ENCODE measurements at places on chromosomes 7 and 10.
A peak's percentile ranks its signal among the peaks of the same experiment; 100 is the strongest.

GRCh38 chr7:104550362-104550761 lies 222.0 kb downstream of the LHFPL3 start:
- DNase-seq, result no peak

DNA sequence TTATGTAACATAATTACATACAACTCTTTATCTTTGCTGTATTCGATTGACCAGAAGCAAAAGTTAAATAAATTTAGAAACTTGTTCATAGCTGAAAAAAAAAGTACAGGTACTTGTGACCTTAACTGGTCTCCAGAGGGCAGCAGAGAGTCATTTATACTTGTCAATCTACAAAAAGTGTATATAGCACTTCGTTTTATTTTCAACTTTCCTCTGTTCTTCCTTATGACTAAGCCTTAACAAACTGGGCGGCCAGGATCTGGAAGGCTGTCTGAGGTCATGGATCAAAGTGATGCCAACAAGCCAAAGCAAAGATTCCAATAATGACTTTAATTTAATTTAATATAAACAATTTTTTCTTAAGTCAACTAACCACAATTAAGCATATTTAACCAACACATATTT lies 29.8 kb downstream of the C10orf67 start:
- peak; percentile 33 for DNase-seq

- DNase-seq, result no peak
Observed at GRCh38 chr7:3289996-3290395, 11.1 kb upstream of the SDK1 start.

DNA sequence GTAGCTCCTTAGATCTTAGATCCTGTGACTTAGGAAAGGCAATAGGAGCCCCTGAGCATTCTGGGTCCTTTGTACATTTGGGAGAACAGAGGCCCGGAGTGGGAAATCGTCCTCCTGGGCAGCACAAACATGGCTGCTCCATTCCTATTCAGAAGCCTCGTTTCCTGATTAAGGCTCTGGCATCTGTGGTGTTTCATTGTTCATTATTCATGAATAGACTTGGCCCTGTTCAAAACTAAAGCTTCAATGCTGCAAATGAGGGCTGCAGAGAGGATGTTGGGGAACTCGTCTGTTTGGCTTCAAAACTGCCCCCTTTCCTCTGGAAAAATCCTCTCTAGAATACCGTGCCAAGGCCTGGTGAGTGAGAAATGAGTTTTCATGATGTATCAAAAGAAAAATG lies 3.4 kb upstream of the HTRA1 start:
- no peak for DNase-seq

GRCh38 chr10:72540193-72540807 lies 85.6 kb downstream of the MICU1 start:
- DNase-seq, result no peak

DNA sequence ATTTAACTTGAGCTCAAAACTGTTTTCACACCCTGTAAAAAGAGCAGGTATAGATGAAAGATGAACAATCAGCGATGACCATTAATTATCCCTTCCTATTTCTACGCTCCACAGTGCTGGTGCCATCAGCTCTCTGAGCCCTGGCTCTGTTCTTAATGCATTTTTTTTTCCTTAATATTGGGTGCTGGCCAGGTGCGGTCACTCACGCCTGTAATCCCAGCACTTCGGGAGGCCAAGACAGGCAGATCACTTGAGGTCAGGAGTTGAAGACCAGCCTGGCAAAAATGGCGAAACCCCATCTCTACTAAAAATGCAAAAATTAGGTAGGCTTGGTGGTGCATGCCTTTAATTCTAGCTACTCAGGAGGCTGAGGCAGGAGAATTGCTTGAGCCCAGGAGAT lies 4.2 kb downstream of the STEAP4 start:
- no peak for DNase-seq

GRCh38 chr7:120344276-120344675 lies 71.3 kb downstream of the KCND2 start:
- no peak for DNase-seq

- DNase-seq, result no peak
Observed at GRCh38 chr10:28397229-28397628, 94.4 kb upstream of the MPP7 start.

DNA sequence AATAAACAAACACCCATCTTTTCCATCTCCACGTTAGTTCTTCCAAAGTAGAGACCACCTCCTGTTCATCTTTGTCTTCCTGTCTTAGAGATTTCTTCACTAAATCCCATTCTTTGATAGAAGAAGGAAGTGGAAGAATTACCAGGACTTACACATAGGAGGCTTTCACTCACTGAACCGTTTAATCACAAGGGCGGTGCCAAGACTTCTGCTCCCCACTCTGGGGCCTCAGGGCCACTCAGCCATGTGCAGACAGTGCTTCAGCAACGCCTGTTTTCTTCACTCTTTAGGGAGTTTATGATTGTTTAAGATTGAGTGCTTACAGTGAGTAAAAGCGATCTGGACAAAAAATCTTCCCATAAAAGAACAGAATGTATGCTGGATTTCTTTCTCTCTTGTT lies 63.9 kb upstream of the SORCS3 start:
- no peak for DNase-seq

DNA sequence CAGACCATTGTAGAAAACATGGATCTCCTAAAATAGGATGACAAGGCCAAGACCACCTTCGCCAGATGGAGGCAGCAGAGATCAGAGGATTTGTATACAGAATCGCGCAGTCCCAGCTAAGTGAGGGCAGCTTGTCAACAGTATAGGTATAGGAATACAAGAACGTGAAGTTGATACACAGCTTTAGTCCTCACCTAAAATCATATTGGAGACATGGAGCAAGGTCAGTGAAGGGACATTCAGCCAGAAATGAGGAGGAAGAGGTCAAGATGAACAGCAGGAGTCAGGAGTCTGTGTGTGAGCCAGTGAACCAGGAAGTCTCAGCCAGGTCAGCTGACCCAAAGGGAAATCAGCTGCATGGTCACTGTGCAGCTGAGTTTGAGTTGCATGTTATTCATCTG lies 263.4 kb upstream of the PRKCQ start:
- no peak for DNase-seq

DNA sequence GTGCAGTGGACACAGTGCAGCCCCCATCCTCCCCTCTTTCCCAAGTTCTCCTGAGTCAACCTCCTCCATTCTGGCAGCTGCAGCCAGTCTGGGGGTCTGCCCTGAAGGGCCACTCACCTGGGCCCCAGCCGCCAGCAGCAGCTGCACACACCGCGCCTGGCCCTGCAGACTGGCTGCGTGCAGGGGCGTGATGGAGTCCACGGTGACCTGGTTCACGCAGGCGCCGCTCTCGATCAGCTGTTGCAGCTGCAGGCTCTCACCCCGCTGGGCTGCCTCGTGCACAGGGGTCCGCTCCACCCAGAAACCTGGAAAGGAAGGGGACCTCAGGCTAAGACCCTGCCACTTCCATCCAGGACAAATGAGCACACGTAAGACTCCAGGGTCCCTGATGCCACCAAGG lies 13.6 kb downstream of the ASB13 start:
- DNase-seq, result no peak

- DNase-seq, result no peak
Observed at GRCh38 chr7:113809581-113809980, 109.2 kb downstream of the PPP1R3A start.

DNA sequence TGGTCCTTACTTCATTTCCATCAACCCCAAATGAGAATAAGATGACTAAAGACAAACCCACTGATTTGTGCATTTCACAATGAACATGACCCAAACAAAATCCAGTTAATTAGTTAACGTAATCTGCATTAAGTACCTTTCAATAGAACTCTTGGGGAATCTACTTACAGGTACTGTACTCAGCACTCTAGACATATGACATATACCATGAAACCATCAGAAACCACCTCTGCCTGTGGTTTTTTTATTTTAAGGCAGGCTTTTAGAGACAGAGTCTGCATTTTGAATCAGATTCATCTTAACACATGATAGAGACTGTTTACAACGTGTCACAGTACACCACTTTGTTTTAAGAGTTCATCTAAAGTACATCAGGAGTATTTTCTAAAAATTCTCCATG lies 168.4 kb downstream of the BTAF1 start:
- DNase-seq, result no peak

DNA sequence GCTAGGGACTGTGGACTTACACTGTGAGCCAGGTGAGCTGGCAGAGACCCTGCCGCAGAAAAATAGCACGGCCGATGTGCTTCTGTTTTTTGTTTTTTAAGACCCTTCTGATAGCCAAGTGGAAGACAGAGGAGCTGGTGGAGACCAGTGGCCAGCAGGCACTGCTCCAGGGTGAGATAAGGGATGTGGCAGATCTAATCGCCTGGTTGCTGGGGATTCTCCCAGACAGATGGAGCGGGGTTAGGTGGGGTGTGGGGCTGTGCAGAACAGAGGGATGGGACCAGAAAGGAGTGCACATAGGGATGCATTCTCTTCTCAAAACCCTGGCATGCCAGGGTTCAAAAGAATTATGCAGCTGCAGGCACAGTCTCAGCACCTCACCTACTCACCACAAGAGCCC lies 82.2 kb downstream of the VOPP1 start:
- DNase-seq, result no peak

- no peak for DNase-seq
Observed at GRCh38 chr10:133117036-133117687, 29.4 kb downstream of the ADGRA1 start.

GRCh38 chr7:1359681-1360485 lies 99.4 kb downstream of the MICALL2 start:
- DNase-seq, result no peak

- DNase-seq, result peak; percentile 39
Observed at GRCh38 chr10:72086466-72087391, 1.6 kb downstream of the SPOCK2 start.

DNA sequence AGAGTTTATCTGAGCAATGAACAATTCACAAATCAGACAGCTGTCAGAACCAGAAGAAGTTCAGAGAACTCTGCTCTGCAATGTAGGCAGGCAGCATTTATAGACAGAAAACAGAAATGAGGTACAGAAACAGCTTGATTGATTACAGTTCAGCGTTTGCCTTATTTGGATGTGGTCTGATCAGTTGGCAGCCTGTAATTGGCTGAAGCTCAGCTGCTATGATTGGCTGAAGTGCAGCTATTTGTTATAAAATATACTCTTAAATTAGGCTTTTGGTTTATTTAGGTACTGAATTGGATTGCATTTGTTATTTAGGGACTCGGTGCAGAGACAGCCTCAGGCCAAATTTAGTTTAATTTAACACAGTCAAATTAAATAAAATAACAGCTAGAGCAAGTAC lies 85.8 kb upstream of the JAZF1 start:
- DNase-seq, result no peak

- DNase-seq, result no peak
Observed at GRCh38 chr7:56474271-56474670, 358.1 kb upstream of the NUPR2 start.

DNA sequence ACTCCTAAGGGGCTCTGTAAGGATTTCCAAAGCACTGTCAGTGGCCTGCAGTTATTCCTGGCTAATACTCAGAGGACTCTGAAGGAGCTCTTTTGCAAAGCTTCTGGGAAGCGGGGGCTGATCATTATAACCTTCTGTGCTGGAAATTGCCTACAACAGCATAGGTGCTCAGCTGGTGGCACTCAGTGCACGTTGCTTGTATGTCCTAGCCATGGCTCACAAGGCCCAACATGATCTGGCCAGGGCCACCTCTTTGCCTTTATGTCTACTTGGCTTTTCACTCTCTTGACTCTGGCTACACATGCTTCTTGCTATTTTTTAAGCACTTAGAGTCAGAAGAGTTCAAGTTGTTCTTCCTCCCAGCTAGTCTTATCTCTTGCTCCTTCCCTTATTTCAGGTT lies 17.5 kb downstream of the LAMB4 start:
- DNase-seq, result no peak

DNA sequence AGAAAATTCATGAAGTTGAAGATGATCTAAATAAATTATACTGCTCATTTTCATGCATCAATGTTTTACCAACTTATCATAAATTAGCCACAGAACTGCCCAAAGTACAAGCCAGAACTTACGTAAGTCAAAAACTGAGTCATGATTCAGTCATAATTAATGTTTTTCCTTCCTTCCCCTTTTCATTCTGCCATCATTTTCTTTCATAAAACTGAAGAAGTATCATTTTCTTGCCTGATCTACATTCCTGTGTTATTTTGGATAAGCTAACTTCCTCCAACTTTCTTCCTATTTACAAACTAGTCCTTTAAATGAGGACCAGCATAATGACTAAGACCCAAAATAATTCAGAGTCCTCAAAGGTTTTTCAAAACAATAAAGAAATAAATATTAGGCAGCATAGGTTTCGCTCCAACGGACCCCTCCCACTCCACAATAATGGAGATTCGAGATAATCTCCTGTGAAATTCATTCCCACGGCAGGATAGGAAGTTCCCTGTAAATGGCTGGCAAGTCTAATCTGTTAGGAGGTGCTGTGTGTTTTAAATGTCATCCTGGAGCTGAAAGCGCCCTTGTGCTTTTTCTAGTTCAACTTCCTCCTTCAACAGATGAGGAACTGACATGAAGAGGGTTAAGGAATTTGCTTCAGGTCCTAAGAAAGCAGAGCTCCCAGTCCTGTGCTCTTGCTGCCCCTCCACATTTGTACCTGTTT lies 218.9 kb downstream of the DOCK4 start:
- no peak for DNase-seq

DNA sequence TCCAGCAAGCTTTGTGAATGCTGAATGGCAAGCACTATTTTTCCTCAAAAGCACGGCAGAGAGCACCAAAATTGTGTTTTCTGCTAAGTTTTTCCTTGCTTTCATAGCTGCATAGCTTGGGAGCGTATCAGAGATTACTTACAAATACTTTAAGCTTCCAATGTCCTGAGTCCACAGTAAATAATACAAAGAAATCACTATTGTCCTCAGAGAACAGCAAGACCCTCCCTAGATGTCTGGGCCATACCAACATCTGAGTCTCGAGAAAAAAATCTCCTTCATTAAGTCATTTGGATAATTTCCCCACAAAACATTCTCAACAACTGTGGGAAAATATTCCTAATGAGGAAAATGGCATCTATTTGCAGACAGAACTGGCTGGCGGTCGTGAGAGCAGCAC lies 41.7 kb downstream of the SGMS1 start:
- DNase-seq, result no peak

DNA sequence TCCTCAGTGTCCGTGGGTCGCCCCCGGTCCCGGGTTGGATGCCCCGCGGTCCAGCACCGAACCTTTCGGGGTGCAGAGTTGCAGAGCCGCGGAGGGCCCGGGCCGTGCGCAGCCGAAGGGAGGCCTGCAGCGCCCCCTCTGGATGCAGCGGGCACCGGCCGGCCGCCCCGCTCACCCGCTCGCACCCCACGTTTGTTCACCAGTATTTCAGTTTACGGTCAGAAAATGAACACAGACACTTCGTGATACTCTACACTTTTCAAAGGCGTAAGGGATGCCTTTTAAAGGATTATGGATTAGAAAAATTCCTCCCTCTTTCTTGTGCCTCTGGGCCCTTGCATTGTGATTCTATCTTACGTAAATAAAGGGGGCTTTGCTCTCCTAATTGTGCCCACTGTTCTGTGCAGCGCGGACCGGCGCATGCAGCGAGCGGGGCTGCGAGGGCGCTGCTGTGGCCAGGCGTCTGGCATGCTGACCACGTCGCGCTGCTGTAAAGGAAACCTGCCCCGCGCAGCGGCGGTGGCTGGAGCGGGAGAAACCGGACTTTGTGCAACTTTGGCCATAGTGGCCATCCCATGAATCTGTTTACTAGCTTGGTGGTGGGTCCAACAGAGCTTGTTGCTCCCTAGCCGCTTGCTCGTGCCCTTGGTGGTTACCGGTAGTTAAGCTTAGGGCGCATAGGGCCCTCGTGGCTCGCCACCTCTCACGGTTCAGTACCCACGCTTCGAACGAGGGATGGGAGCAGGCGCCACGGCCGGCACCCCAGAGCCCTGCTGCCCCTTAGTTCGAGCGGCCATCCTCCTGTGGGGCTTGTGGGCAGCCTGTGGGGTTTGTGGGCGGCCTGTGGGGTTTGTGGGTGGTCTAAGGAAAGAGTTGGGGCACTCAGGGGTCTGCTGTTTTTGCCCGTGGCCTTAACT lies 739 bp upstream of the MEST start:
- no peak for DNase-seq

Data from stimulated activated CD4-positive, alpha-beta T cell treated with anti-CD3 and anti-CD28 coated beads, Interleukin-15, amount 100 ng/mL, for 48 hours (primary cell).